ENCODE measurements at places on chromosomes 3 and 15. TPM values are rescaled to one million over a fixed set of nuclear protein-coding genes. Genes with fewer than 3 reads are reported as not detected.

LIPC gene
- total RNA-seq: 9.9 TPM

CADPS gene
- 0.98 TPM for total RNA-seq

CCDC9B gene
- 60.0 TPM for total RNA-seq

CCDC33 gene
- 0.63 TPM for total RNA-seq

- DNase-seq: peak; percentile 70
Measured at GRCh38 chr3:105368566-105369499, 2.1 kb downstream of the ALCAM start.

DNA sequence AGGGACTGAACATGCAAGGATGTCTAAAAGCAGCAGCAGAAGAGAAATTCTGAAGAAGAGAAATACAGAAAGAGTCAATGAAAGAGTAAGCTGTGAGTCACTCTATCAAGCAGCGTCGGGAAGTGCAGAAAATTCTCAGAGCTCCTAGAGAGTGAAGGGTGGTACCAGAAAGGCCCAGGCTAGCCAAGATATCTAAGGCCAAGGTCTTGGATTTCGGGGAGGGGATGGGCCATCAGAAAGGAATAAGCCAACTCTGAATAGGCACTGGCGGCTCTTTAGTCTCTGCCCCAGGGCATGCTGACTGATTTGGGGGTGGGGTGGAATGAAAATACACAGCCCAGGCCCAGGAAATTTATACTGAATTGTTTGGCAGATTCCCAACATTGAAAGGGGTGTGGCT lies 70.8 kb downstream of the GPR156 start:
- DNase-seq: no peak
